ENCODE measurements at places on chromosomes 5 and 9. TPM values are rescaled to one million over a fixed set of nuclear protein-coding genes. Genes with fewer than 3 reads are reported as not detected.

Gene MAP3K1
- 16.5 TPM for total RNA-seq

Gene EQTN
- total RNA-seq = not detected

Gene PCDHA4
- total RNA-seq = 0.32 TPM

Gene NUTM2F
- not detected for total RNA-seq

Gene SCGB3A2
- total RNA-seq = not detected

Gene RNF183
- total RNA-seq = not detected

Gene TLE1
- total RNA-seq = 115 TPM

Gene GMCL2
- not detected for total RNA-seq

Gene C5orf52
- not detected for total RNA-seq

Gene SLC6A7
- total RNA-seq = not detected

Gene IL33
- total RNA-seq = 40.1 TPM

Gene EGFL7
- 155 TPM for total RNA-seq

Gene ADAMTS2
- total RNA-seq = 79.4 TPM

Gene RABL6
- total RNA-seq = 54.9 TPM

Gene LCN12
- not detected for total RNA-seq

Gene SLCO6A1
- total RNA-seq = not detected

Gene DEPDC1B
- total RNA-seq = 0.35 TPM

Gene SLC27A6
- not detected for total RNA-seq

Gene LRRC19
- total RNA-seq = not detected

Gene KCNV2
- total RNA-seq = not detected

Gene TEX48
- not detected for total RNA-seq

Gene MOB3B
- 3.8 TPM for total RNA-seq

Gene CCDC192
- total RNA-seq = 0.51 TPM

Gene CAVIN4
- 0.26 TPM for total RNA-seq

Gene C9orf57
- not detected for total RNA-seq
